DMS53 (cell line): ENCODE measurements at places on chromosomes 2 and 18.

DNA sequence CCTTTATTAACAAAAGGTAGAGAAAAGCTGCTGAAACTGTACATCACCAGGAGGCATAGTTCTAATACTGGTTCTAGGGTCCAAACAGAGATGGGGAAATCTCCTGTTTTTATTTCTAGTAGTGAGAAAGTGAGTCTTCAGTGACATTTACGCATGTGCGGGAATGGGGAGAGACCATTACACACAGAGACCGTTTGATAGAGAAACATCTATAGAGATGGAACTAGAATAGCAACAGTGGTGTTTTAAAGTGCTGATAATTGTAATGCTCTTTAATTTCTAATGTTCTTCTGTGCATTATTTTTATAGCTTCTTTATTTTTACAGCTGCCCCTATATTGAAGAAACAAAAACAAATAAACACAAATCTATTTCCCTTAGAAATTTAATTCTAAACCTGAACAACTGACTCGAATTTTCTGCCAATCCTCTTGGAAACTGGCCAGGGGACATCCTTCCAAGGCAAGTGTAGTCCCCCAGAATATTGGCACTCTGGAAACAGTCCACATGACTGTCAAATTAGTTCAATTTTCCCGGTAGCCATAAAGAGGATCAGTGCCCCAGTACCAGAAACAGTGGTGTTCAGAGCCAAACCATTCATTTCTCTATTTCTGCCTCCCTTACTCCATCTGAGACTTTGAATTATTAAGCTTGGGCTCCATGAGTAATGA is 260.9 kb downstream of the ICOS start:
- DNase-seq, result no peak

GRCh38 chr18:3984163-3984757 is 470.8 kb downstream of the DLGAP1 start:
- no peak for DNase-seq

GRCh38 chr2:23363268-23363667 is 21.7 kb upstream of the KLHL29 start:
- DNase-seq, result no peak

- DNase-seq, result peak; percentile 9
Observed at GRCh38 chr2:25170888-25171287, 2.5 kb upstream of the POMC start.

GRCh38 chr2:48069769-48070168 is 163.5 kb upstream of the FBXO11 start:
- DNase-seq, result no peak

- no peak for DNase-seq
Observed at GRCh38 chr2:236434593-236434992, 135.0 kb upstream of the ACKR3 start.

DNA sequence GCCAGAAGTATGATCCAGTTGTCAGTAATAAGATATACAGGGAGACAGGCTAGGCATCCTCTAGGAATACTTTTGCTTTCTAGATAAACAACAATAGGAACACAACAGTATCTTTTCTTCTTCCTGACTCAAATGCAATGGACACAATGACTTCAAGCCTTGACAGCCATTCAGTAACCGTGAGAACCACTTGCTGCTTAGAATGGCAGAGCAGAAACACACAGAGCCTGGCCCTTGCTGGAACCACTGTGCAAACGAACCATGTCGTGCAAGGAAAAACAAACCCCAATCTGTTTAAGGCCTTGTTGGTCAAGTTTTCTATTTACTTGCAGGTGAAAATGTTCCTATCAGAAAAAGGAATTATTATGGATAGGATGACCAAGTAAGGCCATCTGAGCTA is 18.8 kb downstream of the TRIP12 start:
- no peak for DNase-seq

DNA sequence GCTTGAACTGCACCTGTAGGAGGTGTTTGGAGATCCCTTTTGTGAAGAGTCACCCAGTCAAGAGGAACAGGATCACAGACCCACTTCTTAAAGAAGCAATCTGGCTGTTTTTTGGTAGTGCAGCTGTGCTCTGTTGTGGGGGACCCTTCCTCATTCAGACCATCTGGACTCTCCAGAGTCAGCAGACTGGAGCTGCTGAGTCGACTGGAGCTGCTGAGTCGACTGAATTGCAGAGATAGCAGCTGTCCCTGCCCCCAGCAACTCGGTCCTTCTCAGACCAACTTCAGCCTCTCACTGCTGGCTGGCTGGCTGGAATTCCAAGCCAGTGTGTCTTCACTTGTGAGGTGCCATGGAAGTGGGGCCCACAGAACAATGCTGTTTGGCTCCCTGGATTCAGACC is 56.8 kb downstream of the GTF3C3 start:
- no peak for DNase-seq

- no peak for DNase-seq
Observed at GRCh38 chr18:13289481-13290205, 71.1 kb downstream of the LDLRAD4 start.

DNA sequence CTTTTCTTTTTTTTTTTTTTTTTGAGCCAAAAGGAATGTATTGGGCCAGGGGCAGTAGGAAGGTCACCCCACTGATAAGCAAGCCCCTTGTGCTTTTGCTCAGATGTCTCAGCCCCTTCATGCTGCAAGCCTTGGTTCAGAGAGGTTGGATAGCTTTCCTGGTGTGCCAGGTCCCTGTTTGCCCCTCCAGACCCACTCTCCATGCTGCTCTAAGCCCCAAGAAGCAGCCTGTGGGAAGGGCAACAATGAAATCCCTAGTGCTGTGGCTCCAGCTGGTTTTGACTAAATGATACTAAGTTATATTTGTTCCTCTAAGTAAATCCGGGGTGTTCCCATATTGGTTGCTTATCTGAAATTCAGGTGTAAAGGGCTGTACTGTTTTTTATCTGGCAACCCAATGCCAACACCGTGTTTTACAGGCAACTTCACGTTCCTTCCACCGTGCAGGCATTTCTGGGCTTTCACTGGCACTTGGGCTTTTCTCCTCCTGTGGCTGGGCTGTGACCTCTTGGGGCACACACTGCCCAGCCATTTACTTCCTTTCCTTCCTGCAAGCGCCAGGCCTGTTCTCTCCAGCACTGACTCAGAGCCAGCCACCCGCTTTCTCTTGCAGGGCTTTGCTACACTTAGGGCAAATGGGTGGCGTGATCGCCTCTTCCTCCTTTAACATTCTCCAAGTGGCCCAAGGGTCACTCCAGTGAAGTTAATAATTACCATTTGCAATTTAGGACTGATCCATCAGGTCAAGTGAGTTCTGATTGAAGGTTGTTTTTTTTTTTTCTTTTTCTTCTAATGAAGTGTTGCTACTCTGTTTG is 21.6 kb downstream of the MERTK start:
- DNase-seq, result peak; percentile 96

- DNase-seq, result no peak
Observed at GRCh38 chr18:79812052-79812451, 14.3 kb downstream of the KCNG2 start.

GRCh38 chr18:36535202-36535935 is 237.9 kb downstream of the FHOD3 start:
- no peak for DNase-seq

DNA sequence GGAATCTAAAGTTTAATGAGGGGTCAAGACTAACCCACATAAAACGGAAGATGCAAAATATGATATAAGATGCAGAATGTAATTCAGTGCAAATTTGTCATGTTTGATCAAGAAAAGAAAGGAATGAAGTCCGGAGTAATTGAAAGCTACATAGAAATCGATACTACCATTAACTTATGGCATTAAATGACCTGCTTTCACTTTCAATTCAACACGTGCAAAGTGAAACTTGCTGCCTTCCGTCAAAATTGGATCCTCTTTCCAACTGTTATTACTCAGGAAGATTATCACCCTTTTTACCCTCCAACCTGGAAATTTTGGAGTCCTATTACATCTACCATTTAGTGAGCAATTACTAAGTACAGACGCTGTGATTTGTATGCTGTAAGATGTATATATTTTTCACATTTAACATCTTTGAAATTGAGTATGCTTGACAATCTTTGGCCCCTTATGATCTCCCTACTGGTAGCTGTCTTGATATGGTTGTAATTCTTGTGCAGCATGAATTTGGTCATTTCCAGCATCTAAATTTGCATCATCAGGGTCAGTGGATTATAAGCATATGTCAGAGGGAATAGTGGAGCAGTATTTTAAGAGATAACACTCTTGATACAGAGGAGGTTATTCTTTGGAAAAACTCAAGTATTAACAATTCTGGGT is 18.6 kb downstream of the UNC80 start:
- DNase-seq, result peak; percentile 19

- no peak for DNase-seq
Observed at GRCh38 chr2:145075454-145076062, 555.6 kb upstream of the ZEB2 start.

GRCh38 chr2:138335036-138335435 is 166.5 kb upstream of the SPOPL start:
- no peak for DNase-seq

DNA sequence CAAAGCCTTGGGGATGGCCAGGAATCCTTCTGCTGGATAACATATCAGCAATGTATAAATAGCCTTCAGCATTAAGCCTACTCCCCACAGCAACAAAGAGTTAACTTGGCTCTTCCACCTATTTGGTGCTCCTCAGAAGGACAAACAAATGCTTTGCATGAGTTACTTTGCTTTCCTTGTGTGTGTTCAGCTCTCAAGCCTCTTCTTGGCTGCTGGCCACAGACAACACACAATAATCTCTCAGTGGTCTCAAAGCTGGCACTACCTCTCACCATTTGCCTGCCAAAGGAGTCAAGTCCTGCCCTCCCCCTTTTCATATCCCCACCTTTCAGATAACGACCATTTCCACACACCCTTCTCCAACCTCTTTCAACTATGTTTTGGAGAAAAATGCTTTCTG is 17.5 kb downstream of the FTCDNL1 start:
- DNase-seq, result peak; percentile 56

GRCh38 chr2:54590216-54591120 is 133.0 kb upstream of the EML6 start:
- DNase-seq, result peak; percentile 32

DNA sequence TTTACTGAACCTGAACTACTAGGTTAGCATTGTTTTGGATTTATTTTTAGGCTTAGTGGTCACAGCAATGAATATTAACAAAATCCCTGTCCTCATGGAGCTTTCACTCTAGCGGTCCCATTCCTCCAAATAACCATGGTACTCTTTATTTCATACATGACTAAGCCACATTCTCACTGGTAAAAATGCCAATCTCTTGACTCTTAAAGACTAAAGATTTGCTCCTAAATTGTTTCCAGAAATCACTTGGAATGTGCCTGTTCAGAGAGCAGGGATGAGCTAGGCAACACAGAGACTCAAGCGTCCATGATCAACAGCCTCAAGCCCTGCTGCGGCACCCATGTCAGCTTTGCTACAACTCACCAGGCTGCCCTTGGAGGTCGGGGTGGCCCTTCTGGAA is 13.5 kb downstream of the LMAN1 start:
- no peak for DNase-seq

DNA sequence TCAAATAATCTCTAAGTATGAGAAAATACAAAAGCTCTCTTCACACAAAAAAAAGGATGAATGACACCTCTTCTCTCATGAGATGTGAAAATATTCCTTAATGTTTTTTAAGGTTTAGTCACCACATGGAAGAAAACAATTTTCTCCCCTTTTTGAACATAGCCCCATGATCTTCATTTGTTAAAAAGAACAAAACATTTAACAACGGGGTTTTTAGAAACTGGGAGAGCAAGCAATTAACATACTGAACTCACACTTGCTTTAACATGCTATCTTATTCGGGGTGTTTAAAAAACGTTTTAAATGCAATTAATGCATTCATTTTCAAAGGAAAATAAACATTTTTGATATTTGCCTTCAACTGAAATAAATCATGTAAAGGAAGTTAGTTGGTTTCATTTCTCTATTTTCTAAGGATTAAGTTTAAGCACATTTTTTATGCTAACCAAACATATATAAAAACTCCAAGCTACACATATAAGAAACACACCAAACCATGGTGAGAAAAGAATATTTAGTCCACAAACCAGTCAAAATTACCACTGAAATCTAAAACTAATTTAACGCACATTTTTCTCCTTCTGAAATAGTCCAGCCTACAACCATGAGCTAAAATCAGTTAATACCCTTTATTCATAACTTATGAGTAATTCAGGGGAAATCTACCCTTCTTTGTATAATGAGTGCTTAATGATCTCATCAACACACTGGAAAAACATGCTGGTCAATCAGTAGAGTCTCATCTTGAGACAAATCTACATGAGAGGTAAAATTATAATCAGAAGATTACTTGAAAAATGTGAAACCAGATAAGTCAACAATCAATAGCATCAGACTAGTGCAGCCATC is 8.2 kb downstream of the FBXO11 start:
- no peak for DNase-seq

- DNase-seq, result no peak
Observed at GRCh38 chr2:236498369-236498768, 71.3 kb upstream of the ACKR3 start.

- DNase-seq, result no peak
Observed at GRCh38 chr2:38409156-38410102, 32.4 kb upstream of the ATL2 start.

DNA sequence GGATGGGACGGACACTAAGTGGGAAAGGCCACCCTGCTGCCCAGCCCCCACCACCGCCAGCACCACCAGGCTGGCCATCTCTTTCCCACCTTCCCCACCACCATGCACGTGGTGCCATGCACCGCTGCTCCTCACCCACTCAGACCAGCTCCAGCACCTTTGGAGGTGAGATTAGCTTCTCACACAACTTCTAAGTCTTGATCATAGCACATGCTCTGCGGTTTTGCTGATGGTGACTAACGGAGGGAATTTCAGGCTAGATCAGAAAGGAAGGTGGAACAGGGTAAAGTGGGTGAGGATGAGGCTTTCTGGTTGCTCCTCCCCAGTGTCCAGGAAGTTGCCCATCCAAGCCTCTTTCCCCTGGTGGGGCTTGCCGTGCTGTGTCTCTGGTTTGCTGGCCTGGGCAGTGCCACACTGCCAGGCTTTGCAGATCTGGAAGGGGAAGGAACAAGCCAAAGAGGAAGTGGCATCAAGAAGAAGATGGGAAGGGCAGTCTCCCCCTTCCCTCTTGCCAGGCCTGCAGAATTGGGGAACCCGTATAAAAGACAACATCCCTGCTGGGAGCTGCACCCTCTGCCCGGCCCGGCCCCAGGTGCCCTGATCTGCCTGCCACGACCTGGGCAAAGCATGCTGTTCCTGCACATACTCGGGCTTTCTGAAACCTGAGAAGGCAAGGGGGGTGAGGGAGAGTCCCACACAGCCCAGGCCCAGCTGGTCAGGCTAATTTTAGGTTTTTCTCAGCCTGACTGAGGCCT is 44.3 kb upstream of the CAB39 start:
- DNase-seq, result no peak

- no peak for DNase-seq
Observed at GRCh38 chr2:150462770-150463169, 24.7 kb downstream of the RND3 start.

- no peak for DNase-seq
Observed at GRCh38 chr2:10499275-10499907, 51.3 kb upstream of the ODC1 start.
